ENCODE measurements at places on chromosomes 2 and 18. TPM values are rescaled to one million over a fixed set of nuclear protein-coding genes. Genes with fewer than 3 reads are reported as not detected.

PROKR1 gene
- polyA plus RNA-seq: not detected

GPC1 gene
- not detected for polyA plus RNA-seq

SERPINB7 gene
- not detected for polyA plus RNA-seq

GAD1 gene
- polyA plus RNA-seq: not detected

STAT4 gene
- polyA plus RNA-seq: 143 TPM

RTP5 gene
- not detected for polyA plus RNA-seq

PID1 gene
- polyA plus RNA-seq: 2.8 TPM

Data from immature natural killer cell (primary cell).